H1 (cell line): ENCODE measurements at places on chromosomes 7 and 10.

DNA sequence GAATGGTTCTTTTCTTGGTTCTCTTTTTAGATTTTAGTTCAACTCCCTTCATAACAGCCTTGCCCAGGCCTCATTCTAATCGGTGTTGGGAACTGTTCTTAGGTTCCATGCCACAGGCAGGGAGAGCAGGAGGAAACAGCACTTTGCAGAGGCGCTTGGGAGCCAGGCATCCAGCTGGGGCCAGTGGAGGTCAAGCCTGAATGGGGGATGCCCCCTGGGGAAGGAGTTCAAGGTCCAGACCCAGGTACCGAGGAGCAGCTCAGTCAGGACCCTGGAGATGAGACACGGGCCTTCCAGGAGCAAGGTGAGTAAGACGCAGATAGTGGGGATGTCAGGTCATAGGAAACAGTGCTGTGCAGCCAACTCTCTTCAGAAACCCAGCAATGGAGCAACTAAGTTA lies 4.5 kb downstream of the ZSCAN25 start:
- no peak for DNase-seq

GRCh38 chr10:84397735-84398144 lies 69.4 kb downstream of the CCSER2 start:
- DNase-seq, result no peak

GRCh38 chr7:31028006-31028405 lies 24.1 kb upstream of the ADCYAP1R1 start:
- no peak for DNase-seq

GRCh38 chr7:6246251-6246917 lies 26.0 kb downstream of the CYTH3 start:
- no peak for DNase-seq

- DNase-seq, result no peak
These were observed 140.0 kb upstream of the TPK1 start for GRCh38 chr7:144975882-144976281.

- DNase-seq, result no peak
These were observed 2.3 kb upstream of the CYTH3 start for GRCh38 chr7:6274743-6275142.

DNA sequence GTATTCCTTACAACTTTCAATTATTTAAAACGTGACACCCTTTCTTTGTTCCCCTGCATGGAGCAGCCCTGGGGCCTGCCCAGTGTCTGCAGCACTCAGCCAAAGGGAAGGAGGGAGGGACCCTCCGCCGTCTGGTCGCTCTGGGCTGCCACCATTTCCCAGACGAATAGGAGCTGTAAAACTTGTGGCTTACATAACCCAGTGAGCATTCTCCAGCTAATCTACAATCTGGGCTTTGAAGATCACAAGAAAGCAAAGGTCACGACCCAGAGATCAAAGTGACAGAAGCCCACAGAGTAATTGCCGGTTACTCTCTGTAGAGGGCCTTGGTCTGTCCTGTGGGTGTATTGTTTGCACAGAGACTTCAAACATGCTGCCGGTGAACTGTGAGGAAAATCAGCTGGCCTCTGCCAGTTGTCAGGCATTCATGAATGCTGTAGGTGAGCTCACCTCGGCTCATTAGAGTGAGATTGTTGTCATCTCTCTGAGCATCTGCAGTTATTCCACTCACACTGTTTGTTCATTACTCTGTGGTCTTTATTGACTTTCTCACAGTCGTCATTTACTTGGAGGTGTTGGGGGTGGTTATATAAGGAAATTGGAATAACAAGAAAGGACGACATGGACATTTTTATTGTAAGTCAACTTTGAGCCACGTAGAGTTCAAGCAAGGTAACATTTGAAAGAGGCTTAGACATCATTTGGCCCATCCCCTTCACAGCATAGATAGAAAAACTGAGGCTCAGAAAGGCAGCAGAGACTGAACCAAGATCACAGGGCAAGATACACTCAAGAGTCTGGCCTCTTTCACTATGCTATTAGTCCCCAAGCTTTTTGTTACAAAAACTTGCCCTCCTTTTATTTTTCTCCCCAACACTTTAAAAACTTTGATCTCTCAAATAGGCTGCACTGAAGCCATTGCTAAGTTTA lies 619.8 kb downstream of the LRMDA start:
- no peak for DNase-seq

- DNase-seq, result no peak
These were observed 16.6 kb downstream of the TAC1 start for GRCh38 chr7:97748482-97748881.

DNA sequence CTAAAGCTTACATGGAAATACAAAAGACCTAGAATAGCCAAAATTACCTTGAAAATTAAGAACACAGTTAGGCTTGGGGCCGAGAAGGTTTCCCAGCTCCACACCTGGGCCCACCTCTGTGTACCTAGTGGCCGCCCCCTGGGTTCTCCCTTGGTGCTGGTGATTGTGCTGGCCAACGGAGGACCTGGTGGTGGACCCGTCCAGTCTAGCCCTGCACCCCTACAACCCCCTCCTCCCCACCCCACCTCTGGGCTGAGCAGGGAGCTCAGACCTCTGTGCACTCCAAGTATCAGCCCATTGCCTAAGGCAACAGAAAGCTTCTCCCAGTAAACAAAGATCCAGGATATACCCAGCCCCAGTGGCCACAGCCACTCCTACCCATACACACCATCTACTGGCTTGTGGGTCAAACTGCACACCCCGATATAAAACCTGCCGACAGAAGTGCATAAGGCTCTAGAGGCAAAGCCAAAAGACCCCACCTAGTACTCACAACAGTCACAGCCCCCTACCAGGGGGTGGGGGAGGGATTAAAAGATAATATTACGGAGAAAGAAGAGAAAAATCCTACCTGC lies 105.0 kb upstream of the DIP2C start:
- no peak for DNase-seq

DNA sequence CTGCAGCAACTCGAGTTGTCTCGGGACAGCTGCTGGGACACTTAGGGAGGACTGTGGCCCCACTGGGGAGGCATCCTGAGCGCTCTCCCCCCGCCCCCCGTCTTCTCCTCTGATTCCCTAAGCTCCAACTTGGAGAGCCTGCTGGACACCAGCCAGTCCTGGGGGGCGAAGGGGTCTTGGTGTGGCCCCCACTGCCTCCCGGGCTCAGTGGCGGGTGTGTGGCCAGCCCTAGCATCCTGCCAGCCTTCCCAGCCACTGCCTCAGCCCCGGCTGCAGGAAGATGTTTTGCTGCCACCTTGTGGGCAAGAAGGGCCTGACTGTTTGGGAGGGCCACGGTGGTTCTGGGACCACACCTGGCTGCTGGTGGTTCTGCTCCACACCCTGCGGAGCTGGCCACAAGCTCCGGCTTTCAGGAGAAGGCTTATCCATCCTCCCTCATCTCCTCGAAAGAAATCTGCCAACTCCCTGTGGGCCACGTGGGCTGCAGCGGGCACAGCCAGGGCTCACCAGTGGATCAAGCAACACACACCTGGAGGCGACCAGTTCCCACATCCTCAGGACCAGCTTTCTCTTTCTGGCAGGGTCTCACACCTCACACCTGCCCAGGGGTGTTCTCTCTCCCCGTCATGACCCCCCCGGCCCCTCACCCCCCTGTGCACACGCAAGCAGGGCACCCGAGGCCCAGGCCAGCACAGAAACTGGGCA lies 24.8 kb downstream of the AGAP3 start:
- DNase-seq, result peak; percentile 91

- no peak for DNase-seq
These were observed 253.7 kb downstream of the SFMBT2 start for GRCh38 chr10:7157091-7157490.

DNA sequence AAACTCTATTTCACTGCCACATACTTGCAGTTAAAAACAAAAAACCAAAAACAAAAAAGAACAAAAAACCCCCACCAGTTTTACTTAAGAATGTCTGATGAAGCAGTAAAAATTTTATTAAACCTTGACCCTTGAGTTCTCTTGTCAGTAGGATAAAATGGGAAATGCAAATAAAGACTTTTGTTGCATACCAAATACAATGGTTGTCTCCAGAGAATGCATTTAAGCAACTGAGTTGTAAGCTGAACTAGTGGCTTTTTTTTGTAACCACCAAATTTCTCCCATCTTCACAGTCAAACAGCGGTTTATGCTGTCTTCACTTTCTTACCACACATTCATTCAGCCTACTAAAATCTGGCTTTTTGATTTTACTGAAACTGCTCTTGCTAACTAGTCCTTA lies 3.1 kb downstream of the SYPL1 start:
- DNase-seq, result no peak

DNA sequence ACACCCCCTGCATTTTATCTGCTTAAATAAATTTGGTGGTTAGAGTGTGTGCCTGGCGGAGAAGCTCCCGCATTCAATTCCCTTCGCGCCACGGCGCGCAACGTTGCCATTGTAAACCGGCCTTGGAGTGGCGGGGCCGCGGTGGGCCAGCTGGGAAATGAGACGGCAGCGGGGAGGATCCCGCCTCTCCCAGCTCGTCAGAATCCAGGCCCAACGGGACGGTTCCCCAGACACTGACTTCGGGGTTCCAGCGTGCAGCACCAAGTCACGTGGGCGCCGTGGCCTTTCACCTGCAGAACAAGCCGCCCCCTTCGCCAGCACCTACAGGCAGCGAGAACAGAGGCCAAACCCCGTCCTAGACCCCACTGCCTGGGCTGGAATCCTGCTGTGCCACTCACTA lies 103.4 kb downstream of the GRID1 start:
- DNase-seq, result peak; percentile 50
